Tibial nerve (tissue), 4 donors: ENCODE measurements at places on chromosomes 1 and 21. TPM values are rescaled to one million over a fixed set of nuclear protein-coding genes. Genes with fewer than 3 reads are reported as not detected.

The SV2A gene
- 2.7 TPM for total RNA-seq

The ACAP3 gene
- 55.5 TPM for total RNA-seq

The G0S2 gene
- total RNA-seq: 60.8 TPM

The LCE1B gene
- total RNA-seq: not detected

The GSTM1 gene
- not detected for total RNA-seq

The GUCA2B gene
- total RNA-seq: not detected

The PTBP2 gene
- total RNA-seq: 90.2 TPM

The OPTC gene
- not detected for total RNA-seq

The GNAT2 gene
- not detected for total RNA-seq

The GJA5 gene
- total RNA-seq: 23.6 TPM

The SERTAD4 gene
- total RNA-seq: 0.60 TPM

The SEMA4A gene
- total RNA-seq: 4.5 TPM

The TSPAN1 gene
- 8.1 TPM for total RNA-seq

The NT5C1A gene
- not detected for total RNA-seq

The SAMSN1 gene
- total RNA-seq: 2.9 TPM

The PCP4L1 gene
- total RNA-seq: 0.42 TPM

The PODN gene
- 1,182 TPM for total RNA-seq

The GALNT2 gene
- 78.6 TPM for total RNA-seq

The PLEKHG5 gene
- total RNA-seq: 35.7 TPM

The DYRK3 gene
- total RNA-seq: 12.7 TPM

The S100A7 gene
- total RNA-seq: not detected

The IL19 gene
- not detected for total RNA-seq

The HMCN1 gene
- 13.3 TPM for total RNA-seq

The ESRRG gene
- total RNA-seq: 1.7 TPM

The LCE3B gene
- total RNA-seq: not detected

The CACYBP gene
- total RNA-seq: 60.8 TPM

The CALML6 gene
- total RNA-seq: 0.78 TPM

The TMEM240 gene
- total RNA-seq: not detected

The SIK1 gene
- total RNA-seq: 23.2 TPM

The CLCNKB gene
- total RNA-seq: 3.1 TPM

The C1QC gene
- total RNA-seq: 130 TPM

The PCAT6 gene
- not detected for total RNA-seq

The SNIP1 gene
- 28.8 TPM for total RNA-seq

The OR2T29 gene
- not detected for total RNA-seq

The SRSF10 gene
- total RNA-seq: 58.6 TPM

The ZNF687 gene
- total RNA-seq: 35.3 TPM

The ATP6V1G3 gene
- not detected for total RNA-seq

The CD48 gene
- total RNA-seq: 5.9 TPM
